ENCODE measurements at places on chromosomes 5 and 9.

- DNase-seq = no peak
These were observed 11.7 kb downstream of the DNAJB5 start for GRCh38 chr9:35001285-35001677.

DNA sequence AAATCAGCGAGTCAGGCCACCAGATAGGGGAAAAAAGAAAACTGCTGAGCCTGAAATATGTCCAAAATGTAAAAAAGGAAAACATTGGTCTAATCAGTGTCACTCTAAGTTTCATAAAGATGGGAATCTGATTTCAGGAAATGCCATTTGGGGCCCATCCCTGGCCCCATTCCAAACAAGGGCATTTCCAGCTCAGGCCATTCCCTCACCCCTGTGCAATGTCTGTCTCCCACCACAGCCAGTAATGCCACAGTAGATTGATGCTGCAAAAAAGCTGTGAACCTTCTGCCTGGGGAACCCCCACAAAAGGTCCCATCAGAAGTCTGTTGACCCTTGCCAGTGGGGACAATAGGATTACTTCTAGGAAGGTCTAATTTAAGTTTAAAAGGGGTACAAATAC lies 199.6 kb downstream of the YTHDC2 start:
- no peak for DNase-seq

DNA sequence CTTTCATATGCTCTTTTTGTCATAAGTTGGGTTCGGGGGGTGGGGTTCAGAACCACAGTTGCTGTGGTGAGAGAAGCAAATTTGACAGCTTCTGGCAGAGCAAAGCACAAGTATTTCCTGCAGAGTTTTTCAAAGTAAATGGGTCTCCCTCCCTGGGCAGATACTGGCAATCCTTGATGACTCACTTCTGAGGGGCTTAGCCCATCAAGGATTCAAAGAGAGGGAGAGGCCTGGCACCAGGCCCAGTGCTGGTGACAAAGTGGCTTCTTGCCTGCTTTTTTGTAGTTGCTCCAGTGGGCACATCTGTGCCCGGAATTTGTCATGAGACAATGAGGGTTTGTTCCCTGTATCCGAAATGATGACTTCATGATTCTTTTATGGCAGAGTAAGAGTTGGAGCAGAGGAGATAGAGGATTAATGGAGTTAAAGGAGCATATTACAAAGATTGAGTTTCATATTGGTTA lies 46.6 kb upstream of the TNC start:
- peak; percentile 15 for DNase-seq

- DNase-seq = peak; percentile 32
These were observed 30.2 kb upstream of the NRG2 start for GRCh38 chr5:140073296-140073695.

- no peak for DNase-seq
These were observed 65.3 kb downstream of the CWC27 start for GRCh38 chr5:64834037-64834436.

DNA sequence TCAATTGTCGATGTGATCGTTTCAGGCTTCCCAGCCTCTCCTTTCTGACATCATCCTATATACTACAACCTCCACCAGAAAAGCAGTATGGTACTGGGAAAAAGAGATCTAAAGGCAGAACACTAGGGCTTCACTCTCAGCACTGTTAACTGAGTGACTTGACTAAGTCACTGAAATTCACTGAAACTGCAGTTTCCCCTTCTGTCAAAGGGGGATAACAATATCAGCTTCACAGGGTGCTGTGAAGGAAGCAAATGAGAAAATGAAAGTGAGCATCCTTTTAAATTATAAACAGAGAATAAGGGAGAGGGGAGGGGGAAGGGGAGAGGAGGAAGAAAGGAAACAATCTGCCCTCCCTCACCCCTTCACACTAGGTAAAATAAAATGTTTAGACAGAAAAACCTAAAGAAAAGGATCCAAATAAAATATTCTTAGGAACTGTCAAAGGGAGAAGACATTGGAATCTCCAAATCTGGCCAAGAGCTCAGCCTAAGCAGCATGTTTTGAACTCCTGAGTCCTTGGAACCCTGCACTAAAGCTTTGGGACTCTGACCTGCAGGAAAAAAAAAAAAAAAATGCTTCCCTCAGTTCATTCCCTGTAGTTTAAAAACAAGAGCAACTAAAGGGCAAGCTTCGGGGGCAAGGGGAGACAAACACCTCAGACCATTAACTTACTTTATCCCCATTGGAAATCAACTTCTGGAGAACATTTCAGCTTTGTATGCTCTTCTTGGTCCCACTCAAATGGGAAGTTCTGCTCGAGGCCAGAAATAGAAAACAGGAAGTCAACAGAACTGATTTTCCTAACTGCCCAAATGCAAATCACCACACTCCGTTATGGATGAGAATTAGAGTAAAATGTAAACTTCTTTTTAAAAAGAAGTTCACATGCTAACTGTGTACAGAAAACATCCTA lies 178.3 kb downstream of the DEPDC1B start:
- no peak for DNase-seq

- DNase-seq = no peak
These were observed 20.1 kb upstream of the AFAP1L1 start for GRCh38 chr5:149251546-149251945.

GRCh38 chr5:128538250-128539037 lies 399 bp upstream of the FBN2 start:
- DNase-seq = peak; percentile 16

- DNase-seq = no peak
These were observed 170.4 kb downstream of the TTC39B start for GRCh38 chr9:15136646-15137045.

GRCh38 chr9:108162664-108163063 lies 673.1 kb upstream of the KLF4 start:
- DNase-seq = no peak

DNA sequence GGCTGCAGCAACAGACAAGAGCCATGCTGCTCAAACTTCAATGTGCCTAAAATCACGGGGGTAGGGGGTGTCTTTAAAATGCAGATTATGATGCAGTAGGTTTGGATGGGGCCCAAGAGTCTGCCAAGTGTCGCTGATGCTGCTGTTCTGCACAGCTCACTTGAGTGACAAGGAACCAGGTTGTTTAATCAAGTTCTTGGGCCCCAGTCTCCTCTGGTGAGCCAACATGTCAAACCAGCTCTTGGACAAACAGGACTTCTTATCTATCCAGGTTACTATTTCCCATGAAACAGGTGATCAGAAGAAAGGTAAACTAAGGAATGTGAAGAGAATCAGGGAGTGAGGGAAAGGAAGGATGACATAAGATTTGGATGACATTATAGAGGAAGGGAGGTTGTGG lies 78.0 kb downstream of the APBA1 start:
- no peak for DNase-seq

DNA sequence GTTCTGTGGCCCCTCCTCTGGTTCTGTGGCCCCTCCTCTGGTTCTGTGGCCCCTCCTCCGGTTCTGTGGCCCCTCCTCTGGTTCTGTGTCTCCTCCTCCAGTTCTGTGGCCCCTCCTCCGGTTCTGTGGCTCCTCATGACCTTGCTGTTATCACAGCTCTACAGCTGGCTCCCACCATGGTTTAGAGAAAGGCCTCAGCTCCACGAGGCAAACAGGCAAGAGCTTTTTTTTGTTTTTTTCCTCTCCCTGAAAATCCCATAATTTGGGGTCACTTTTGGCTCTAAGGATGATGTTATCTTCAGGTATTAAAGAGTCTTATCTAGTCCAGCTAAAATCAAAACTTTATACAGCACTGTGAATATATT lies 31.8 kb downstream of the C5orf15 start:
- DNase-seq = no peak

- no peak for DNase-seq
These were observed 20.5 kb downstream of the TGFBR1 start for GRCh38 chr9:99125446-99125845.

- no peak for DNase-seq
These were observed 238.7 kb downstream of the NFIB start for GRCh38 chr9:14075218-14075617.

DNA sequence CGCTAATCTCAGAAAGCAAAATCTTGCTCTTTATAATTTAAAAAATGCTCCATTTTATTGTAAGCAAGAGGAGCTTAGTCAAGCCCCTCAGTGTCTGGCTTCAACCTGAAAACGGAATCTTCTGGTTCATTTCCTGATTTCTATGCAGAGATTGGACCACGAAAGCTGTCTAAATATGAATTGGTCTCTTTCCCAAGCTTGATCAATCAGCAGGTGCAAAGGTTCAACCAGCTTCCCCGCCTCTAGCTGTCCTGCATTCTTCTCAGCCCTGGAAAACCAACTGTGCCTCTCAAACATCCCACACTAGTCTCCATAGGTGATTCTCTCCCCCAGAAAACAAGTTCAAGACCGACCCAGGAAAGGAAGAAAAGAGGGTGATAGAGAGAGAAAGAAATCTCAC lies 34.5 kb downstream of the FNBP1 start:
- DNase-seq = no peak

- DNase-seq = no peak
These were observed 29.9 kb downstream of the LPAR1 start for GRCh38 chr9:111008158-111009075.

GRCh38 chr9:81861644-81862043 lies 66.6 kb upstream of the SPATA31D4 start:
- no peak for DNase-seq

DNA sequence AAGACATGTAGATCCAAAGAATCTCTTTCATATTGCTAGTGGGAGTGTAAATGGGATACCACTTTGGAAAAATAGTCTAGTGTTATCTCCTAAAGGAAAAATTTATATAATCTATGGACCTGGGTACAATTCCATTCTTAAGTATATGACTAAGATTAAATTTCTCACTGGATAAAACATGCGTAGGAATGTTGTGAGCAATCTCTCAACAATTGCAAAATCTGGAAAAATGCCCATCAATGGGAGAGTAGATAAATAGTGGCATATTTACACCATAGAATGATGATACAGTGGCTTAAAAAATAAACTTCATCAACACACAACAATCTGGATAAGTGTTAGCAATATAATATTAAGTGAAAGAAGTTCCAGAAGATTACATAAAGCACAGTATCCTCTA lies 469.5 kb downstream of the MAN2A1 start:
- DNase-seq = no peak

DNA sequence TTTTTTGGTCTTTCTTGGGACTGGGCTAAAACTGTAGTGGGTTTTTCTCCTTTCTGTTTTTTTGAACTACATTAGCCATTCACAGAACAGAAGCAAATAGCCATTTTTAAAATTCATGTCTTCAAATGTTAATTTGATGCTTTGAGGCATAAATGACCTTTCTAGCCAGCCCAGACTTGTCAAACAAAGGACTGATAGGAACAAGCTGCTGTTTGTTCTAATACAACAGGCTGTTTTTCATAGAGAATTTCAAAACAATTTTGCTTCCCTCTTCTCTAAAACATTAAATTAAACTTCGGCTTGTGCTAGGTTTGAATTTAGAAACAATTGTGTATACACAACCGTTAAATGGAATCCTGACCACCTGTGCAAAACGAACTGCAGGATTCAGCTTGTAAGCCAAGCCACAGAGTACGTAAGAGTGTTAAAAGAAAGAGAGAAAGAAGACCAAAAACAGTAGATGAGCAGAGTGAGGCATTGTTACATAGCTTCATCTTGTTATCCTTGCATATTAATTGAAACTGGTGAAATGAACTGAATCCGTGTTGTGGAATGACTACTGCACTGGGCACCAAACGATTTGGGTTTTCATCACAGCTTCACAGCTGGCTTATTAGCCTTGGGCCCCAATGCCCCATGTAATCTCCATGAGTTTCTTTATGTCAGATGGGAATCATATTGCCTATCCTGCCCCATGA lies 100.0 kb downstream of the ZSWIM6 start:
- no peak for DNase-seq

DNA sequence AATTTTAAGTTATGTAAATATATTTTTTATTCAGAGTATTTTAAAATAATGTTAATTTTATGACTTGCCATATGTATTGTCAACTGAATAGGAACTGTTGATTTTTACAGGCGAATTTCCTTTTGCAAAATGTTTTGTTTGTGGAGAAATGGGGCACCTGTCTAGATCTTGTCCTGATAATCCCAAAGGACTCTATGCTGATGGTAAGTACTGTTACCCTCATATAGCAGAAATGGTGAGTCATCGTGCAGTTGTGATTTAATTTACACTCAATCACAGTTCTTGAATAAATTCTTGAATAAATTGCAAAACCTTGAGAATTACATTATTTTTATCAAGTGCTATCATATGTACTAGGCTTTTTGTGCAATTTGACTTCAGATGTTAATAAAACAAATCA lies 7.4 kb downstream of the ZCCHC9 start:
- DNase-seq = no peak

DNA sequence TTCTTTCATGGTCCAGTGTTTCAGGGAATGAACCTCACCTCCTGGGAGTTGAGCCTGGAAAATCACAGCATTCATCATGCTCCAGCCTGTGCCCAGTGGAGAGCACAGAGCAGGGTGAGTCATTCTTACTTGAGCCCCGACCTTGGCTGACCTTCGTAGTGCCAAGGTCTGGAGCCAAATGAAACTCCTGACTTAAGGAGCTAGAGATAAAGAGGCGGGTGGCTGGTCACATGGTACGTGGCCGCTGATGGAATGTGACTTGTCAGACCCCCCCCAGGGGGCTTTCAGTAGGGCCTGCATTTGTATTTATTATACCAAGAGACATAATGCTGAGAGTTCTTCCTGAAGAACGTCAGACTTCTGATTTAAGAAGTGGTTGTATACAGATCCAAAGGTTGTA lies 15.0 kb upstream of the PIP5K1B start:
- DNase-seq = no peak

- no peak for DNase-seq
These were observed 280.1 kb downstream of the DNAH5 start for GRCh38 chr5:13664377-13664776.

DNA sequence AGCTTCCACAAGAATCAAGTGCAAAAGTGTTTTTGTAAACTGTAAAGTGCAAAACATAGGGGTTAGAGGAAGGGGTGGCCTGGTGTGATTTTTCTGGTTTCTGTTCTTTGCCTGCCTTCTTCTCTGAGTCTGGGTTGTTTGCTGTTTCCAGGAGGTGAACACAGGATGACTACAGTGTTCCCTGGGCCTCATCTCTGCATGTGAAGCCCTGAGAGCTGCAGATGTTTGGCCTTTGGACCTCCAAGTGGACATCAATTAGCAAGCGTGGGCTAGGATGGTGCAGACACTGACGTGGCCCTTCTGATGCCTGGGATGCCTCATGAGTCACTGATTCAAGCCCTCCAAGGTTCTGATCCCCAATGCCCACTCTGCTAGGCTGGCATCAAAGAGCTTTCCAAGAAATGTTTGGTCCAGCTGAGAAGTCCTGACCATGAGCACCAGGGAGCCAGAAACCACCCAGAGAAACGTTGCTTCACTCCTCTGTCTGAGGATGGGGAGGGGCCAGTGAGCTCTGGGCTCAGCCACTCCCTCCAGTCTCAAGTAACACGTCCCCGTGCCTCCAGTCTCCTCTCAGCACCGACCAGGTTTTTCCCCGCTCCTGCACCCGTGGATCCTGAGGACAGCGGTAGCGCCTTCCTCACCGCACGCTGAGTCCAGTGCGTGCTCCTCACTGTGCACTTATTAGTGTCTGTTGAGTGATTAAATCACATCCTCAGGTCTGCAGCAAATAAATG lies 7.6 kb downstream of the IL9 start:
- DNase-seq = no peak

DNA sequence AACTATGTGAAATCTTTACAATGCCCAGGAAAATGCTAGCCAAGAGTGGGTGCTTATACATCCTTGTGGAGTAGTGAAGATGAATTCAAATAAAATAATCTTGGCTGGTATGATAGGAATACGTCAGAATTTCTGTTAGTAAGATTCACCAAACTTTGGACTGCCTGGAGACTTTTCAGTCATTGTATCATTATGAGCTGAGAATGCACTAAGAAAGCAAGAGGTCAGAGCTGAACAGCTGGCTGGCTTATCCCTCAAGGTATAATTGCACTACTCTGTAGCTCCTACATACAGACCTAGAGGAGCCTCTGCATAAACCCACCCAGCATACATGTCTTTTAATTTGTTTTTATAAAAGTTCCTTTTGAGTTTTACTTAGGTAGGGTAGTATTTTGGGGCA lies 568.5 kb upstream of the RIOK2 start:
- DNase-seq = no peak

Measured in SK-N-SH (cell line).